Osteoblast (primary cell): ENCODE measurements at places on chromosomes 1 and 21. TPM values are rescaled to one million over a fixed set of nuclear protein-coding genes. Genes with fewer than 3 reads are reported as not detected.

Gene FAM151A
- total RNA-seq = not detected in 2 replicates

GRCh38 chr21:44766014-44766817 is 35.4 kb downstream of the UBE2G2 start:
- H3K4me3 ChIP-seq = no peak overlapping the region
- peaks cover 17% of the 10 kb centered on the region for H3K36me3 ChIP-seq
- DNase-seq = peak; percentile 86
- no peaks in the 10 kb centered on the region for H3K27me3 ChIP-seq

DNA sequence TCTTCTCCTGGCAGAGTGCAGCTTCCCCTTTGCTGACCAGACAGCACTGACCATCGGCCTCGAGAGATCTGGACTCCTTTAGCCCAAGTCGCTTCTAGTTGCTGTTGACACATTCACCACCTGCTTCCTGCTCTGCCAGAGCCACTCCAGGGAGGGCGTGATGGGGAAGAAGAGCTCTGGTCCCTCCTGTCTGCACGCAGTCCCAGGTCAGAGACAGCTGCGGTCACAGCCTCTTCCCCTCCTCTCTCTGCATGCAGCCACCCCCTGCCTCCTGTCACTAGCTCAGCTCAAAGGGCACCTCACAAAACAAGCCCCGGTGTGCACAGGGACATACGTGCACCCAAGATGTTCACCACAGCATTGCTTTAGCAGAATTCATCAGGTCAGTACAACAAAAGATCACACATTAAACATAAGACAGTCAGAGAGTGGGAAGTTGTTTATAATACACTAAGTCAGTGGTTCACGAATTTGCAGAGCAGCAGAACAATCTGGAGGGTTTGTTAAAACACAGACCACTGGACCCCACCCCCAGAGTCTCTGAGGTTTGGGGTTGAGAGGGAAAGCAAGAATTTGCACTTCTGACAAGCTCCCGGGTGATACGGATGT is 132.9 kb downstream of the SYF2 start:
- no peak overlapping the region for H3K27ac ChIP-seq
- no peaks in the 10 kb centered on the region for H3K36me3 ChIP-seq
- no peak overlapping the region for H3K4me3 ChIP-seq
- peaks cover 23% of the 10 kb centered on the region for H3K27me3 ChIP-seq

DNA sequence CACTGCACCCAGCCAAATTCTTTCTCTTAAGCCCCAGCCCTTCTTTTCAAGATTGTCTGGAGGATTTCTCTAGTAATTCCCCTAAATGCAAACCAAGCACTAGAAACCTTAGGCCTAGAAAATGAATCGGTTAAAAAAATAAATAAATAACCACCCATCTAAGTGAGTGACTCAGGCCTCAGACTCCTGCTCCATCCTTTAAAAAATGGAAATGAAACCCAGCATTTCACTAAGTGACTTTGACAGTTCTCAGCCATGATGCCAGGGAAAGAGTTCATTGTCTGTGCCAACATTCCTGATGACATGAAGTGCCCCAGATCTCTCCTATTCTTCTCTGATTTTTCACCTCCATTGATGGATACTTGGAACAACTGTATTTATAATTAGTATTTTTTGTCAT is 415.2 kb upstream of the DAB1 start:
- DNase-seq = no peak
- H3K4me1 ChIP-seq = no peaks in the 10 kb centered on the region
- no peaks in the 10 kb centered on the region for H3K27me3 ChIP-seq
- H3K27ac ChIP-seq = no peak overlapping the region
- H3K36me3 ChIP-seq = no peaks in the 10 kb centered on the region

DNA sequence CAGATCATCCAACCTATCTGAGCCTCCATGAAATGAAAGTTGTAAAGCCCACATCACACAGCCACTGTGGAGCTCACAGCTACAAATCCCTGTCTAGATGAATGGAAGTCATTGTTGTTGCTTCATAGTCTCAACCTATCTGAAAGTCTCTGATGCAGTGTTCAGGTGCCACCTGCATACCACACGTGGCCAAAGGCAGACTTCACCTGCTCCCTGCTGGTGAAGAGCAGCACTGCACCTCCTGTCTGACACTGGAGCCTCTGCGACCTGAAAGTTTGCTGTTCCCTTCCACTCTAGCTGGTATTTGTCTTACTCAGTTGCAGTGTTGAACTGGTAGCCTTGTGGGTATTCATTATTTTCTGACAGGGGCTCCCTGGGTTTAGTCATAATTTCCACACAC is 18.4 kb downstream of the LORICRIN start:
- DNase-seq = no peak
- no peaks in the 10 kb centered on the region for H3K27me3 ChIP-seq
- no peaks in the 10 kb centered on the region for H3K4me1 ChIP-seq
- H3K36me3 ChIP-seq = no peaks in the 10 kb centered on the region
- no peak overlapping the region for H3K27ac ChIP-seq
- no peak overlapping the region for H3K4me3 ChIP-seq

DNA sequence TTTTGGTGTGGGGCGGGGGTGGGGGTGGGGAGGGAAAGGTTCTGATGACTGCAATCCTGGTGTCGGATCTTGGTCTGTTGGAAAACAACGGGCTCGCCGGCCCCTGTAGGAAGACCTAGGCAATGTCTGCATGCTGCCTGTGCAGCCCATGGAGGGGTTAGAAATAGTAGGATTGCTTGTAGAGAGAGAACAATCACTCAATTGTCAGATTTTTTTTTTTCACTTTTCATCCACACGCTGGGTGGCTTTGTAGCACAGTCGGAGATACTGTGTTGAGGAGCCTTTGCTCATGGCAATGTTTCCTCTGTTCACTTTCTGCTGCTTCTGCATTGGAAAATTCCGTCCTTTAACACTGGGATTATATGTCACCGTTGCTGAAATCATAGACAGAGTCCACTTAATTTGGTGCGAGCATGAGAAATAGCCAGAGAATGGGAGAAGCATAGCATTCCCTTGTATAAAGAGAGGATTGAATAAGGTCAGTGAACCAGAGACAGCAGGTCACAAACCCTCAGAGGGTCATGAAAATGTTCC is 107.5 kb downstream of the MRPS6 start:
- H3K36me3 ChIP-seq = no peaks in the 10 kb centered on the region
- H3K27ac ChIP-seq = no peak overlapping the region
- H3K4me3 ChIP-seq = no peak overlapping the region
- H3K4me1 ChIP-seq = no peaks in the 10 kb centered on the region
- peaks cover 12% of the 10 kb centered on the region for H3K27me3 ChIP-seq

- no peak overlapping the region for H3K27ac ChIP-seq
- H3K36me3 ChIP-seq = no peaks in the 10 kb centered on the region
- H3K4me1 ChIP-seq = peaks cover 3% of the 10 kb centered on the region
- DNase-seq = no peak
- no peak overlapping the region for H3K4me3 ChIP-seq
These were observed 181.1 kb downstream of the NEK7 start for GRCh38 chr1:198337886-198338285.

DNA sequence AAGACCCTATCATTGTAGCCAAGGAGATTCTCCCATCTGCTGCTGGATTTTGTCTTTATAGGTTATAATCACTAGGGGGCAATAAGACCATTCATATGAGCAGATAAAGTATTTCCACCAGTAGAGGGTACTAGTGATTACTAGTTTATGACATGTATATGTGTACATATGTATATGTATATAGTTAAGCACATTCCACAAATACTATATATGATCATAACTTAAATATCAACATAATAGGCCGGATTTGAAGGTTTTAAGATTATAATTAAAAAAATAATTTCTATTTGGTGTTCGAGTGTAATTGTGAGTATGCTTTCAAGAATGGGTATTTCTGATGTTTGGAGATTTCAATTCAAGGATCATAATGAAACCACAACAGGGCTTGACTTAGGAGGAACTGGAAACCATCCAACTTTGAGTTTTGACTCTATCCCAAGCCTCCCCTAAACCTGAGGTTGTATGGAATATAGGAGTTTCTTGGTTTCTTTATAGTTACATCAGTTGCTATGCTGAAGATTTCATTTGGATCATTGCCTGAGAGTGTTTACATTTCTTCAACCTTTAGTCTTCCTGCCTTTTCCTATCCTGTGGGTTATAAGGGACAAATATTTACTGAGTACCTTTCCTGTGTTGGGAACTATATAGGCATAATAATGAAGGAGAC is 16.9 kb downstream of the TCEANC2 start:
- no peaks in the 10 kb centered on the region for H3K4me1 ChIP-seq
- DNase-seq = peak; percentile 84
- H3K4me3 ChIP-seq = no peak overlapping the region
- H3K27me3 ChIP-seq = no peaks in the 10 kb centered on the region
- H3K36me3 ChIP-seq = peaks cover 5% of the 10 kb centered on the region

DNA sequence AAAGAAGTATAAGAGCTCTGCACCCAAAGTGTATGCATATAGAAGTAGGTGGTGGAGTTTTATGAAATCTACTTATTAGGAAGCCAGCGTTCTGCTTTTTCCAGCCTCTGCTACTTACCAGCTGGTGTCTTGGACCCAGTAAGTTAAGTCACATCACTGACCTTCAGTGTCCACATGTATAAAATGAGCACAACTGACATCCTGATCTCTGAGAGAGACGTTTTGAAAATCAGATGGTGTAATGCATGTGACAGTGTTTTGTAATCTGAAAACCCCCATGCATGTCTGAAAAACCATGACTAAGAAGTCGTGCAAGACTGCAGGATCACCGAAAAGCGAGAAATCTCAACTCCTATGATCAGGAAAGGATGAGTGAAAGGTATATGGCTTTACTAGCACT is 2.0 kb downstream of the CR1 start:
- no peaks in the 10 kb centered on the region for H3K36me3 ChIP-seq
- H3K27me3 ChIP-seq = peaks cover 34% of the 10 kb centered on the region
- H3K4me1 ChIP-seq = no peaks in the 10 kb centered on the region
- DNase-seq = no peak
- H3K27ac ChIP-seq = no peak overlapping the region

Gene EPHA10
- not detected in 2 replicates for total RNA-seq

Gene TRAF3IP3
- not detected in 2 replicates for total RNA-seq

DNA sequence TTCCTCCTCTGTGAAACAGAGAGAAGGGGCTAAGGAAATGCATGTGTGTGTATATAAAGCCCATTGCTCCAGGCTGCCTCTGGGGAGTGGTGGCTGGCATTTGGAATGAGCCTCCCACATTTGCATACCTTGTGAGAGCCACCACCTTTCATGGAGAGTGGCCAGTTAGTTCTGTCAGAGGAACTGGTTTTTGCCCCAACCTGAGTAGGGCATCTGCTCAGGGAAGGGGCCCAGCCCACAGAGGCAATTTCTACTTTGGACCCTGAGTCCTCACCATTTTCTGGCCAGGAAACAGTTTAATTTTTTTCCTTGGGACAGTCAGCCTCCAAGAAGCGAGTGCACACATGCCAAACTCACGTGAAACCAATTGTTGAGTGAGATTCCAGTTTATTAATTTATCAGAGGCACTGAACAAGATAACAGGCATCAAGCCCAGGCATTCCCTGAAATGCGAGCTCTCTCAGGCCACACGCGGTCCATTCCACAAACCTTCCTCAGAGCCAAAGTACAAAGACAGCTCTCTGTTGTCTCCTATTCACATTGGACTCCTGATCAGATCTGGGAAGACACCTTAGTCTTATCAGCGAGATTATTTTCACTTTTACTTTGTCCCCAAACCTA is 1.0 kb upstream of the SLC6A9 start:
- H3K4me1 ChIP-seq = peaks cover 26% of the 10 kb centered on the region
- H3K27me3 ChIP-seq = no peaks in the 10 kb centered on the region
- no peak overlapping the region for H3K27ac ChIP-seq
- H3K36me3 ChIP-seq = no peaks in the 10 kb centered on the region
- peak; percentile 5 for DNase-seq
- no peak overlapping the region for H3K4me3 ChIP-seq

Gene RIPPLY3
- total RNA-seq = not detected in 2 replicates

Gene NID1
- total RNA-seq = 40.2 and 46.3 TPM in 2 replicates

DNA sequence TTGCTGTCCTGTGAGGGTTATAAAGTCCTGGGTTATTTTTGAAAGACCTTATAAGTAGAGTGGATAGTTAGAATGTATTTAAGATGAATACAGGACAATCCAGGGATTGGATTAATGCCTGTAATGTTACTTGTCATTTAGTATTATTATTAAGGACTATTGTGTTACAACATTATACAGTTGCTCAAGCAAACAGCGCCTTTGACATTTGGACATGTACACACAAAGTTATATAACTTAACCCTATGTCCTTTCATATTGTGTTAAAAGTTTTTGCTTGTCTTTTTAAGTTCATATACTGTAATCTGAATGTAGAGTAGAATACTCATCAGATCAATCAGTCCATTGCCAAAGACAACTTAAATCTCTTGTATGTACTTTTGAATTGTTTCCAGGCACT is 2.0 kb downstream of the PRKAA2 start:
- H3K27me3 ChIP-seq = peaks cover 40% of the 10 kb centered on the region
- no peak overlapping the region for H3K27ac ChIP-seq
- no peak overlapping the region for H3K4me3 ChIP-seq
- no peaks in the 10 kb centered on the region for H3K36me3 ChIP-seq
- DNase-seq = no peak
- no peaks in the 10 kb centered on the region for H3K4me1 ChIP-seq

GRCh38 chr1:215497528-215497927 is 69.6 kb upstream of the KCTD3 start:
- no peaks in the 10 kb centered on the region for H3K36me3 ChIP-seq
- no peak overlapping the region for H3K4me3 ChIP-seq
- DNase-seq = no peak
- H3K27me3 ChIP-seq = no peaks in the 10 kb centered on the region
- H3K4me1 ChIP-seq = peaks cover 4% of the 10 kb centered on the region

GRCh38 chr1:228000836-228001563 is 5.8 kb upstream of the WNT3A start:
- H3K36me3 ChIP-seq = no peaks in the 10 kb centered on the region
- no peaks in the 10 kb centered on the region for H3K4me1 ChIP-seq
- peaks cover 38% of the 10 kb centered on the region for H3K27me3 ChIP-seq
- H3K4me3 ChIP-seq = no peak overlapping the region
- DNase-seq = peak; percentile 58

GRCh38 chr1:211148366-211148765 is 14.4 kb upstream of the KCNH1 start:
- no peaks in the 10 kb centered on the region for H3K36me3 ChIP-seq
- H3K27ac ChIP-seq = no peak overlapping the region
- no peak for DNase-seq
- H3K4me3 ChIP-seq = no peak overlapping the region
- no peaks in the 10 kb centered on the region for H3K4me1 ChIP-seq

Gene SLC5A9
- total RNA-seq = not detected in 2 replicates

DNA sequence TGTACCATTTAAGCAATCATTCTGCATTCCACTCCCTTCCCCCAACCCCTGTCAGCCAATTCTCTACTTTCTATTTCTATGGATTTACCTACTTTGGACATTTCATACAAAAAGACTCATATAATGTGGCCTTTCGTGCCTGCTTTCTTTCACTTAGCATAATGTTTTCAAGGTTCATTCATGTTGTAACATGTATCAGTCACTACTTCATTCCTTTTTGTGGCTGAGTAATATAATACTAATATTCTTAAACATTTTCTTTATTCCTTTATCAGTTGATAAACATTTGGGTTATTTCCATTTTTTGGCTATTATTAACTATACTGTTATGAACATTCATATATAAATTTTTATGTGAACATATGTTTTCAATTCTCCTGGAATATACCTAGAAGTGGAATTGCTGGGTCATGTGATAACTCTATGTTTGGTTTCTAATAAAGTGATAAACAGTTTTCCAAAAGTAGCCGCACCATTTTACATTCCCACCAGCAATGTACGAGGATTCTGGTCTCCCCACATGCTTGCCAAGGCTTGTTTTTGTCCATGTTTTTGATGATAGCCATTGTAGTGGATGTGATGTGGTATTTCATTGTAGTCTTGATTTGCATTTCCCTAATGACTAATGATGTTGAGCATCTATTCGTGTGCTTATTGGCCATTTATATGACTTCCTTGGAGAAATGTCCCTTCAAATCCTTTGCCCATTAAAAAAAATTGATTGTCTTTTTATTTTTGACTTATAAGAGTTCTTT is 61.9 kb upstream of the GNG12 start:
- peaks cover 22% of the 10 kb centered on the region for H3K4me1 ChIP-seq
- H3K27me3 ChIP-seq = no peaks in the 10 kb centered on the region
- no peak overlapping the region for H3K4me3 ChIP-seq

Gene SH2D2A
- total RNA-seq = 0.29 and 0.36 TPM in 2 replicates
